NCI-H446 treated with DMSO at 0.1 percent for 48 hours (cell line): ENCODE measurements at places on chromosomes 1 and 21.
A peak's percentile ranks its signal among the peaks of the same experiment; 100 is the strongest.

- no peak for DNase-seq
Observed at GRCh38 chr1:166145499-166145898, 21.3 kb downstream of the FAM78B start.

DNA sequence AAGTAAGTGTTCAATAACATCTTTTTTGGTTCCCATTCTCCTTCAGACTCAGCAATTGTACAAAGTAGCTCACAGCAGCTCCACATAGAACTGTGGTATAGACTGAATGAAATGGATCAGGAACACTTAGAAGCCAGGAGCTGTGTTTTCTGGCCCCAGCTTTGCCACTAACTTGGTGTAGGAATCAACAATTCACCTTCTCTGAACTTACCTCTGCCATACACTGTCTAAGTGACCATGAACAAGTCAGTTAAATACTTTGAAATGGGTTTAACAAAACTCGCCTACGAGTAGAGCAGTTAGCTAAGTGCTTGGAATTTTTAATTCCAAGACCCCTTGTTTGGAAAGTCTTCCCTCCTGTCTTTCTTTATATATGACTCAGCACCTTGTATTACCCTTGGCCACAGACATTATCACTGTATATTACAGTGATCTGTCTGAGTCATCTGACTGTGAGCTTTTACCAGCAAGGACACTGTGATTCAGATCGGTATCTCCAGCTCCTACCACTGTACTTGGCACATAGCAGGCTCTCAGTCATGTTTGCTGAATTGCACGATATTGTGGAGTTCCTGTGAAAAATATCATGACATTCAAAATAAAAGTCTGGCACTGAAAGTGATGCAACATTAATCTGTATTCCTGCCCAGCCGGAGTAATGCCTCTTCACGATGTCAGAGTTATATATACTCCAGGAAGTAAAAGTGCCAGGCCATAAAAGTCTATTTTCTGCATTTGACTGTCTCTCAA, 101.7 kb upstream of the BEND5 start:
- no peak for DNase-seq

DNA sequence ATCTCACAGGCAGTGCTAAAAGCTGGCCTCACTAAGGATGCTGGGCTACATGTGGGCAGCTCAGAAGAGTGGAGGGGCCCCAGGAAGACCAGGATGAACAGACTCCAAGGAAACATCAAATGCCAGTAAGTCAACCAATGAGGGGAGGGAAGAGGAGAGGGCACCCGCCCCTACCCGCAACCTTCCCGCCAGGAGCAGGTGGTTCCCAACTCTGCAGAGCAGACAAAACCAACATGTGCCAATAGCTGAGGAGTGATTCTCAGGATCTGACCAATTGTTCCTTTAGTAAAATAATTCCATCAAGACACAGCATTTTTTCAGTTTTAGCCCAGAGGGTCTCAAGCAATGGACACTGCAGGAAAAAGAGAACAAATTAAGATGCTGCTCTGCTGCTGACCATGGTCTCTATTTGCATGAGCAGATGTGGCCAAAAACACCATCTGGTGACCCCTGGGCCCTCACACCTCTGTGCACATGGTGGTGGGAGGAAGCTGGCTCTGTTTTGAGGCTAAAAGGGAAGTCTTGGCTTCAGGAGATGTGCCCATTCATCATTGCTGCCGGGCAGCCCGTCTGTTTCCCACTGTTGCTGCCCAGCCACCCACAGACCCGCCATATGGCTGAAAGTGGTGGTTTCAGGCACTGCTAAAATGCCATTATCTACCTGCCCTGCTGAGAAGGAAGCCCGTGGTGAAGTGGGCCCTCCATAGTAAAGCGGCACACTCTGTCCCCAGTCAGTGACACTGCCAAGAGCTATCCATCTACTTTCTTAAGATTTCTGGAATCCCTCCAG, 231.8 kb downstream of the KCNH1 start:
- DNase-seq = peak; percentile 82

DNA sequence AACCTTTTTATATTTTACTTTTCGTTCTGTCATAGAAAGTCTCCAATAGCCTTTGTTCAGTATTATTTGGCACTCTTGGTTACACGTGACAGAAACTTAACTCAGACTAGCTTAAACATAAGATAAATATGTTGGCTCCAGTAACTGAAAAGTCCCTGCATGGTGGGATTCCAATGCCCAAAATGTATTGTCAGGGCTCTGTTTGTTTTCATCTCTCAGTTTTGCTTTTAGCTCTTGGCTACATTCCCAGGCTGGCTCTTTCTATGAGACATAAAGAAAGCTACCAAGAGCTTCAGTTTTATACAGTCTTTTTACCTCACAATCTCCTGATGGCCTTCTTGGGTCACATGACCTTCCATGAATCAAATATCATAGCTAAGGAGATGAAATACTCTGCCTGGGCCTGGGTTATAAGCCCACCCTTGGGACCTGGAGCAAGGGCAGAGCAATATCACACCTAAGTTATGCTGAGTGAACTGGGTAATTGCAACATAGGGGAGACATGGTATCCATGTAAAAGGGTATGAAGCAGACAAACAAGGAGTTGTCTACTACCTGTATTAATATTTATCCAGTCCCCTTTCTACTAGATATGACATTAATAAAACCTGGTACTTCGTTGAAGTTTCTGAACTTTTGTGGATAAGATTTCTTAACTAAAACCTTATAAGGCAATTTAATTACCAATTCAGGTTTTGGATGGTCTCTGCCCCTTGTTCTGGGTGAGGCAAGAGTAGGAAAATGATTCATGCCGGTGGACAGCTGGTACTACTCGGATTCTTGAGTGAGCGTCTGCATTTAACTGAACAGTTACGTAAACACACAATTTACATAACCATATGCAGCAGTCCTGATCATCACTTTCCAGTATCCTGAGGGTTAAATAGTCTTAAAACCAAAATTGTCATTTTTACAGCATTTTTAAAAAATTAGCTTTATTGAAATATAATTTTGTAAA, 442.3 kb downstream of the GPATCH2 start:
- peak; percentile 12 for DNase-seq

- no peak for DNase-seq
Observed at GRCh38 chr1:28864695-28865094, 49.7 kb upstream of the EPB41 start.
